ENCODE measurements at places on chromosomes 1 and 21. TPM values are rescaled to one million over a fixed set of nuclear protein-coding genes. Genes with fewer than 3 reads are reported as not detected.

Gene LPAR3
- total RNA-seq: 1.0 TPM

GRCh38 chr1:95984798-95985374 lies 736.7 kb upstream of the PTBP2 start:
- no peak for DNase-seq

Gene SLC35F3
- 1.3 TPM for total RNA-seq

GRCh38 chr1:233677690-233678354 lies 63.9 kb downstream of the KCNK1 start:
- DNase-seq: no peak
